ENCODE measurements at places on chromosomes 2 and 18.

DNA sequence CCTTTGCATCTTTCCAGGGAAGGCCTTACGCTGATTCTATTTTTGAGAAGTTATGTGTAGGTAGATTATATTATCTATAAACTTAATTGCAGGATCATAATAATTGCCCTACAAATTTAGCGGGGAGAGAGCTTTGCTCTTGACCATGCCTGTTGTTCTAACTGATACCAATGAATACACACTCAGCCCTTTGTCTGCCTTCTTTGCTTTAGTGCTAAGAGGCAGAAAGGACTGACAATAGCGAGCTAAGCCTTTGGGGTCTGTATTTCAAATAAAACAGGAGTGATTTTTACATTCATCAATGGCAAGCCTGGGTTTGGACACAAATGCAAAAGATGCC lies 115.3 kb upstream of the STON1 start:
- DNase-seq = no peak

- no peak for DNase-seq
Measured at GRCh38 chr2:185644828-185645227, 93.8 kb upstream of the FSIP2 start.

DNA sequence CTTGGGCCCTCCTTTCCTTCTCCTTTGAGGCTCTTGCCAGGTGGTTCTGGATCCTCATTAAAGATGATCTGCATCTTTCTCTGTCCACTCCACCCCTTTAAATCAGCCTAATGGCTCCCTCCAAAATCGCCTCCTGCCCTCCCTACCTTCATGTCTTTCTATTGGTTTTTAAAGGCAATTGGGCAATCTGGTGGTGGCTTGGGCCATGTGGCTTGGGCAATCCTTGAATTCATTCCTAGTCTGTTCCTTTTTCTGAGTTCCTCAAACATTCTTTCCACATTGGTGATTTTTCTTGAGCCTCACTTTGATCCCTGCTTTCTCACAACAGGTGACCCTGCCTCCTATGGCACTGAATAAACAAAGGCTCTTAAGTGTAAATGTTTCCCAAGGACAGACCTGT lies 266.2 kb upstream of the REV1 start:
- no peak for DNase-seq

GRCh38 chr2:151767536-151767935 lies 33.3 kb upstream of the NEB start:
- no peak for DNase-seq

All from GM12891 (cell line).